ENCODE measurements at places on chromosomes 4 and X. TPM values are rescaled to one million over a fixed set of nuclear protein-coding genes. Genes with fewer than 3 reads are reported as not detected.

The TLR1 gene
- total RNA-seq, result 0.60 TPM

The TLR6 gene
- total RNA-seq, result 8.1 TPM

The GAGE12E gene
- not detected for total RNA-seq

The TEX11 gene
- 0.22 TPM for total RNA-seq

The CXCL13 gene
- not detected for total RNA-seq

DNA sequence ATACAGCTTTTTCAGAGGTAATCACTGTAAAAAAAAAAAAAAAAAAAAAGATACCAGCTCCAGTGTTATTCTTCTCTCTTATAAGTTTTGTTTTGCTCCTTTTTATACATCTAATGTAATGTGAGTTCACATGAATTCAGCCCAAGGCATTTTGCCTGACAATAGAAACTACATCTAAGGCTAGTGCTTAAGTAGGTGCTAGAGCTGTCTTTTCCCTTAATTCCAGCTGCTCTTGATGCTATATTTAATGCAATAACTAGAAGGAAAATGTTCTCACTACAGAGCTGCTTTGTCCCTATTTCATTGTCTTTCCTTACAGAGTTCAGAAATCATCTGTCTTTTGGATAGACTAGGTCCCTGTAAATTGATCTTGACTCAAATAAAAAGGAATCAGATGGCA lies 150.1 kb downstream of the NAA11 start:
- DNase-seq, result no peak

- peak; percentile 79 for DNase-seq
Observed at GRCh38 chr4:98430708-98431403, 169.7 kb downstream of the RAP1GDS1 start.

DNA sequence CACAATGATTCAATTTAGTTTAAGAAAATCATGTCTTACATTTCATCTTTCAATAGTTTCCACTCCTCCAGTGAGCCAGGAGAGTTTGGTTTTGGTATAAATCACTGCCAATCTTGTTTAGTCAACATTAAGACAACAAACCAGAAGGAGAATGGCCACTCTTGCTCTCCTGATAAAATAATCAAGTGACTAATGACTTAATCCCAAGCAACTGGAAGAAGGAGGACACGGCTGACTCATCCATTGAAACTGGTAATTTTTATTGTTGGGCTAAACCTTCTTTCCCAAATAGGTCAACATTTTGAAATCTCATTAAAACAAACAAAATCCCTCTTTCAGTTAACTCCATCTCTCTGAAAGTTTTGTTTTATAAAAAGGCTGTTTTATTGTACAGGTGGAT lies 230.2 kb downstream of the CLCN4 start:
- DNase-seq, result peak; percentile 22

DNA sequence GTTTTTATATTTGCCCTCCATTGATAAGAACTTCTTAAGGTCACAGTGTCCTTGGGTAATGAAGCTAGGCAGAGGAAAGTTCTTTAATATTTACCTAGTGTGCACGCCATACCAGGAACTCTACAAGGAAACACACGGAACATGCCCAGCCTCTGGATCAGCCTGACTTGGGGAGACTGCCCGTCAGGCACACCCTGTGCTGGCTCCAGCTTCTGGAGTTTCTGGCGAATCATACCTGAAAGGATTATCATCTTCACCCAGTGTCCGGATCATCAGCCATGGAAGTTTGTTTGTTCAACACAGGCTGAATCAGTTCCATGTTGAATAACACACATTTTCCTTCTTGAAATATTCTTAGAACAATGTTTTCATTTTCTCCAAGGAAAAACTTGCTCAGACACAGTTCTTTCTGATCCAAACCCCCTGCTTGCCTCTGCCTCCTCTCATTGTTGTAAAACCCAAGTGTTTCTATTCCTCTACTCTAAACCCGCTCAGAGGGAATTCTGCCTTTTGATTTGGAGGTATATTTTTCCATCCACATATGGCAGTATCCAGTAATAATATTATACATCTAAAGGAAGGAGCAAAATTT lies 176.7 kb downstream of the SHROOM3 start:
- no peak for DNase-seq

DNA sequence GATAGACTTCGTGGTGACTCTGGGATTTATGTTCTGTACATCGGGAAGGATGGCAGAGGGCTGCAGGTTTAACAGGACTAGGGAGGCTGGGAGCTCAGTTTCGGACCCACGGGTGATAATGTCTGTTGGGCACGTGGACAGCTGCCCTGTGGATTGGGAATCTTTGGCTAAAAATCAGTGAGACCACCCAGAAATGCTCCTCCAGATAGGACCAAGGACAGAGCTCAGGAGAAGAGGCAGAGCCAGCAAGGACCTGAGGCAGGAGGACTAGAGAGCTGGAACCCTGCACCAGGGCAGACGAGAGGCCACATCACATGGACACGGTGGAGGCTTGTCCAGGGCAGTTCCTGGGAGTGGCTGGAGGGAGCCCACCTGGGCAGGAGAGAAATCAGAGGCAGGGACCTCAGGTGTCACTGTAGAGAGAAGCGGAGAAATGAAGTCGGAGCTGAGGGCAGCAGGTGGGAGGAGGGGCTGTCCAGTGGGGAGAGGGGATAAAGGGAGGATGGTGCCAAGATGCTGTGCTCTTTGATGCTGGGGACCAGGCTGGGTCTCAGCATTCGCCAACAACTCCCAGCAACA lies 79.2 kb downstream of the CPZ start:
- no peak for DNase-seq

DNA sequence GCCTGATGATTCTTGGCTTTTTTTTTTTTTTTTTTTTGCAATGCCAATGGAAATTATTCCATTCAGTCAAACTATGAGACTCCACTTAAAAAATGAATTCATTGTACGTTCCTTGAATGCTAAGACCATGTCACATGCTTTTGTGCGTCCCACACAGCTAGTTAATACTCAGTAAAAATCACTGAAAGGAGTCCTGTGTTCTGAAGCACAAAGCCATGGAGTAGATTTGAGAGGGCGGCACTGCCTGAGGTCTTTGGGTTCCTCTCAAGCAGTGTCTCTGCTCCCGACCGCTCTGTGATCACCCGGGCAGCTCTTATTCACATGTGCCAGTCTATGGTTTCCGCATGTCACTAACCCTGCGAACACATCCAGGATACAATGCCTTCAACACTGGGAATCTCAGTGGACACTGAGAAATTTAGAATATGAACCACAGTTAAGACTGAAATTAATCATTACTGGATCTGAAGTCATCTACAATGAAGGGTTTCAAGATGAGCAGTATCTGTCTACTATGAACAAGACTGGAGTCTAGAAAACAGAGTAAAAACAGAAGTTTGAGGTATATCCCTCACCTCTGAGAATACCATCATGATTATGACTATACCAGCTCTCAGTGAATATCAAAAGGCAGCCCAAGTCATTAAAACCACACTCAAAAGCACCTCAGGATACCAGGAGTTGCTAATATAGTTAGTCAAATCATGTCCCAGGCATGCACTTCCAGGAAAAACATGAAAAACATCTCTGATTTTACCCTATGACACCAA lies 193.0 kb downstream of the MGST2 start:
- no peak for DNase-seq

GRCh38 chr4:101071241-101071640 lies 276.1 kb downstream of the PPP3CA start:
- DNase-seq, result no peak

- DNase-seq, result no peak
Observed at GRCh38 chr4:115763051-115763450, 649.6 kb upstream of the NDST4 start.

GRCh38 chrX:133818019-133818418 lies 167.4 kb downstream of the GPC3 start:
- DNase-seq, result no peak

- DNase-seq, result no peak
Observed at GRCh38 chr4:168540503-168541265, 43.8 kb downstream of the PALLD start.

DNA sequence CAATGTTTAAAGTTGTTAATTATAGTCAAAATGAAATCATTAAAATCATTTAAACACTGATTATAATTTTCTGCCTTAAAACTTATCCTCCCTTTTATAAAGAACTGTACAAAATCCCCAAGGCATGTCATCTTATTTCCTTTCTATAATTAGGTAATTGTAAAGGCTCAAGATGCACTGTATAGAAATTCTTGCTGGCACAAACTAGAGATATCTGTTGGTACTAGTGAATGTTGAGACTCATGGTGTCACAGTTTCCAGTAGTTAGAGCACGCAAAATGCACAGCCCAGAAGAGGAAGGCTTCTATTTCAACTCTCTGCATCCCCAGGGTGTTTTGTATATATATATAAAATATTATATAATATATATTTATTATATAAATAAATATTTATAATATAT lies 22.7 kb upstream of the PLA2G12A start:
- DNase-seq, result no peak

DNA sequence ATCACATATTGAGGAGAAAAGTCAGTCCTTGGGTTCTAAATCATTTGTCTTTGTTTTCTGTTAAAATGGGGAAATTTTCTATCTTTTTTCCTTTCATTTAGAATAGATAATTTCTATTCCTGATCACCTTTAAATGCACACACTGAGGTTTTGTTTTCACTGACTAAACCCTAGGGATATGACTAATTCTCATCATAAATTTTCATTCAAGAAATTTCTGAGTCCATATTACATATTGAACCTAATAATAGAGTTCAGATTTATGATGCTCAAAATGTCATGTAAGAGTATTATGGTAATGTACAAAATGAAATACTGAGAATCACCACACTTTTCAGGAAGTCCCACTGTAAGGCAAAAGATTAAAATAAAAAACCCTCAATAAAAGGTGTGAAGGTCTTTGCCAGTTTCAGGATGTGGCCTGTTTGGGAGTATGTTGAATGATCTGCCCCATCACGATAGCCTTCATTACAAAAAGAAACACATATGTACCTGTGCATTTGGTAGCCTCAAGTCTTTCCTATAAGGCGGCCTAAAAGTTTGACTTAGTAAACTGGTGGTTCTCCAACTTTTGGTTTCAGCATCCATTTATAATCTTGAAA lies 49.4 kb downstream of the LEF1 start:
- DNase-seq, result no peak

DNA sequence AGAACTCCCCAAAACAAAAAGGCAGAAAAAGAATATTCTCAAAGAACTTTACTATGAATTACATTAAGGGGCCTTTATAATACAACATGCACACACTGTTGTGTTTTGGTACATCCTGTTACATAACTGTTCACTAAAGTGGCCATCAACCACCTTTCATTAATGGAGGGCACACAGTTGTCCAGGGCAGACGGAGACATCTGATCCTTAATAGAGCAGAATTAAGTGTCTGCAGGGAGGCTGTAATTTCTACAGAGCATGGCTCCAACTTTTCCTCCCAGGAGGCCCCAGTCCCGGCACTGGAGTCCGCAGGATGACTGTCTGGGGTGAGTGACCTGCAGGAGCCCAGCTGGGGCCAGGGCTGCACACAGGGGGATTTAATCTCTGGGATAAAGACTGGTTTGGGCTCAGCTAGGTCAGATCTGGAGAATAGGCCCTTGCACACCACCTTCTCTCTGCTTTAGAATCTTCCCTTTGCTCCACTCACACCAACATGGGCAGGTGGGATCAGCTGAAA lies 233.4 kb downstream of the MAML3 start:
- DNase-seq, result no peak

DNA sequence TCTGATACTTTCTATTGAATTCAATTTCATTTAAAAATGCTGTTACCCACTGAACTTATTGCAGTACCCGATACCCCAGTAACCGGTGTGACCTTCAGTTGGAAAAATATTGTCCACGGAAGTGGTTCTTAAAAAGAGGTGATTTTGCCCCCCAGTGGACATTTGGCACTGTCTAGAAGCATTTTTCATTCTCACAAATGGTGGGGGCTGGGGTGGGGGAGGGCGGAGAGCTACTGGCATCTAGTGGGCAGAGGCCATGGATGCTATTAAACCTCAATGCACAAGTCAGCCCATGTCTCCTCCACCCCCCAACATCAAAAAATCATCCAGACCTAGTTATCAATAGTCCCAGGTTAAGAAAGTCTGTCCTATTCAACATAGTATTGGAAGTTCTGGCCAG lies 19.6 kb upstream of the CHM start:
- no peak for DNase-seq

- no peak for DNase-seq
Observed at GRCh38 chrX:10074241-10074941, 82.4 kb upstream of the CLCN4 start.

DNA sequence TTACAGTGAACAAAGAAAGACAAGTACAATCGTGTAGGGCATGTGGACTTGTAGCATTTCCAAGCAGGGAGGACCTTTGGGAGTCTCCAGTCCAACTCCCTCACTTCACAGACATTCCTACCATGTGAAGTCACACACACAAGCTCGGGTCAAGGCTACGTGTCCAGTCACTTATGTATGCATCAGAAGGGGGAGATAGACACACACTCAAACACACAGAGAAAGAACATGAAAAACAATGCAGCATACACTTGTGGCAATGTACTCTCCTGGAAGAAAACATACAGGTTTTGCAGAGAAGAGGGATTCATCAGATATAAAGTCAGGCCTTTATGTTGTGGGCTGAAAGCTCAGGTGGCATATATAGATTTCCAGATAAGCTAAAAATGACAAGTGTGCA lies 136.1 kb upstream of the MID1 start:
- DNase-seq, result peak; percentile 80

DNA sequence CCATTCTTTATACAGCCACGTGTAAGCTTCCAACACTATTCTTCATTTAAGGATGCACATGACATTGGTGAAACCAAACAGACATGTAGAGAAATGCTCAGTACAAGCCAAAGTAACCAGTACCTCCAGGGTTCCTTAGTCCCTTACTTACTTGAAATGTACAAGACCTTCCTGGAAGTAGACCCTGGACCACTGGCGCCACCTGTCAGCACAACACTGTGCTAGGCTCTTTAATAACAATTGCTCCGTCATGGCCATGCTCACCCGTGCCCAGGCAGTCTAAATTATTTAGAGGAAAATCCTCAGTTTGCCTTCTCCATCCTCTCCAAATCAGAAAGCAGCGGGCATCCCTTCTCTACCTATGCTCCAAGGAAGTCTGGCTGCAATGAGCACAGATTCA lies 52.7 kb downstream of the ADGRA3 start:
- DNase-seq, result no peak

DNA sequence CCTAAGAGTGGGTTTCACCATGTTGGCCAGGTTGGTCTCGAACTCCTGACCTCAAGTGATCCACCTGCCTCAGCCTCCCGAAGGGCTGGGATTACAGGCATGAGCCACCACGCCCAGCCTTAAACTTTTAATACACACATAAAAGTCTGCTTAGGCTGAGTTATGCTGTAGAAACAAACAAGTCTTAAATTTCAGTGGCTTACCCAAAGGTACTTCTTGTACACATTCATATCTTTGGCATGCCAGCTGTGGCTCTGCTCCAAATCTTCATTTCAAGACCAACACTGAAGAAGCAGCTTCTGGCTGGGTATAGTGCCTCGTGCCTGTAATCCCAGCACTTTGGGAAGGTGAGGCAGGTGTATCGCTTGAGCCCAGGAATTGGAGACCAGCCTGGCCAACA lies 80.3 kb downstream of the PPEF2 start:
- DNase-seq, result peak; percentile 10

- peak; percentile 88 for DNase-seq
Observed at GRCh38 chr4:907691-908425, 24.3 kb downstream of the GAK start.

Measured in A172 (cell line).